ENCODE measurements at places on chromosomes 11 and 22.

- DNase-seq: no peak
Observed at GRCh38 chr11:1195682-1196515, 27.0 kb upstream of the MUC5B start.

GRCh38 chr11:125564357-125564756 is 4.9 kb upstream of the EI24 start:
- DNase-seq: no peak

- DNase-seq: no peak
Observed at GRCh38 chr11:443542-444199, 1.9 kb upstream of the ANO9 start.

- no peak for DNase-seq
Observed at GRCh38 chr11:129458756-129459535, 83.3 kb downstream of the BARX2 start.

DNA sequence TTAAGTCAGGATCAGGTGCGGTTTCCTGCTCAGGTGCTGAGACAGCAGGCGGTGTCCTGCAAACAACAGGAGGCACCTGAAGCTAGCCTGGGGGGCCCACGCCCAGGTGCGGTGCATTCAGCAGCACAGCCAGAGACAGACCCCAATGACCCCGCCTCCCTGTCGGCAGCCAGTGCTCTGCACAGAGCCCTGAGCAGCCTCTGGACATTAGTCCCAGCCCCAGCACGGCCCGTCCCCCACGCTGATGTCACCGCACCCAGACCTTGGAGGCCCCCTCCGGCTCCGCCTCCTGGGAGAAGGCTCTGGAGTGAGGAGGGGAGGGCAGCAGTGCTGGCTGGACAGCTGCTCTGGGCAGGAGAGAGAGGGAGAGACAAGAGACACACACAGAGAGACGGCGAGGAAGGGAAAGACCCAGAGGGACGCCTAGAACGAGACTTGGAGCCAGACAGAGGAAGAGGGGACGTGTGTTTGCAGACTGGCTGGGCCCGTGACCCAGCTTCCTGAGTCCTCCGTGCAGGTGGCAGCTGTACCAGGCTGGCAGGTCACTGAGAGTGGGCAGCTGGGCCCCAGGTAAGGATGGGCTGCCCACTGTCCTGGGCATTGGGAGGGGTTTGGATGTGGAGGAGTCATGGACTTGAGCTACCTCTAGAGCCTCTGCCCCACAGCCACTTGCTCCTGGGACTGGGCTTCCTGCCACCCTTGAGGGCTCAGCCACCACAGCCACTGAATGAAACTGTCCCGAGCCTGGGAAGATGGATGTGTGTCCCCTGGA is at the start of gene MYO7A:
Gene MYO7A, plus strand, starts transcription at position 327 of the 772 bp plus-strand sequence. CDS start 2,389 bp downstream, outside the sequence.
- DNase-seq: no peak

DNA sequence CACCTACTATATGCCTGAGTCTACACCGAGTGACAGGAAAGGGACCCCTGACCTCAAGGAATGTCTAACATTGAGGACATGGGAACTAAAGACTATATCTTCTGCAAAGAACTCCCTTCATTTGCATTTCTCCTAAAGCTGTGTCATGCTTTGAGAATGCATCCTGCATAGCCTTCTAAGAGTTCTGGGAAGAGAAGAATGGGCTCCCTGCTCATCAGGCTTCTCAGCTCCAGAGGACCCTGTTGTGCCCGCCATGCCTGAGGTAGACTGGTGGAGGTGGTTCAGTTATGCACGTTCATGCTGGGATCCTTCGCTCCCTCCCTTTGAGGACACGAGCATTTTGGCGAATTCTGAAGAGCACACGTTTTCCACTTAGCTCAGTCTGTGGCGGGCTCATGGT is 63.3 kb downstream of the GRIK4 start:
- DNase-seq: no peak

DNA sequence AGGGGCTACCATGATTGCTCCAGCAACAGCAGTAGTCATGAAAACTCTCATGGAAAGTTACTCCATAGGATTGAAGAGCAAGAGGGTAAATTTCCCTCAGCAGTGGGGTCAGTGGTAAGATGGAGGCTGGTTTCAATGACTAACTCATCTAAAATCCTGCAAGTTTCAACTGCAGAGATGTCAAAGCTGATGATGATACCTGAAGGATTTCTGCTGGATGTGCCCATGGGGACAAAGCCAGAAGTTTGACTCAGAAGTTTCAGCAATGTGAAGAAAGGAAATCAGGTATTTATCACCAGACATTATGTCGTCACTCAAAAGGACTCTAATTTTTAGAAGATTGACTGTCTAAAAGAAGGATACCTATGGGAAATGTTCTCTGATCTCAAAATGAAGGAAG is 29.1 kb downstream of the RAB38 start:
- no peak for DNase-seq

DNA sequence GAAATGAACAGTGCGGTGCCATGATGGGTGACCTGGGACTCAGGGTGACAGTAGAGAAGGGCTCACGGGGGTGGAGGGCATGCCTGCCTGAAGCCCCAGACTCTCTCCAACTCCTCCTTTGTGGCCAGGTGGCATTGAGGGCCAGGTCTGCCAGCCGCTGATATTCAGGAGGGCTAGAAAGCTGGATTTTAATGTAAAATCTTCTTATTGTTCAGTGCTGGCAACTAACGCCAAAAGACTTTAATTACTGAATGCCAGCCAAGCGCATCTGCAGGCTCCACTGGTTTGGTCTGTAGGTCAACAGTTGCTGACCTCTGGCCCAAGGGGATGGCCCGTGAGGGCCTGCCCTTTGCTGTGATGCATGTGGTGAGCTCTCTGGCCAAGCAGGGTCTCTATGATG is 10.3 kb downstream of the MRGPRG start:
- no peak for DNase-seq

DNA sequence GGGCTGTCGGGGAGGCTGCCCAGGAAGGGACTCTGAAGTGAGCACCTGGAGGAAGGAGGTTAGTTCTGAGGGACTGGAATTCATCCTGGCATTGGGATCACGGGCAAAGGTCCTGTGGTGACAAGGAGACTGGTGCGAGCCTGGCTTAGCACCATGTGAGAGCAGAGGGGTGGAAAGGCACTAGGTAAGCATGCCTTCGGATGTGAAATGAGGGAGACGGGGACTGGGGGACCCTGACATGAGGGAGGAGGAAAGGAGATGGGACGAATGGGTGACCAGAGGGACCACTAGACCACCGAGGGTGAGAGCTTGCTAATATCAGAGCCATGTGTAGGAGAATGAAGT is 3.1 kb upstream of the VPREB1 start:
- no peak for DNase-seq

GRCh38 chr11:22938691-22939090 is 78.4 kb upstream of the CCDC179 start:
- DNase-seq: no peak

DNA sequence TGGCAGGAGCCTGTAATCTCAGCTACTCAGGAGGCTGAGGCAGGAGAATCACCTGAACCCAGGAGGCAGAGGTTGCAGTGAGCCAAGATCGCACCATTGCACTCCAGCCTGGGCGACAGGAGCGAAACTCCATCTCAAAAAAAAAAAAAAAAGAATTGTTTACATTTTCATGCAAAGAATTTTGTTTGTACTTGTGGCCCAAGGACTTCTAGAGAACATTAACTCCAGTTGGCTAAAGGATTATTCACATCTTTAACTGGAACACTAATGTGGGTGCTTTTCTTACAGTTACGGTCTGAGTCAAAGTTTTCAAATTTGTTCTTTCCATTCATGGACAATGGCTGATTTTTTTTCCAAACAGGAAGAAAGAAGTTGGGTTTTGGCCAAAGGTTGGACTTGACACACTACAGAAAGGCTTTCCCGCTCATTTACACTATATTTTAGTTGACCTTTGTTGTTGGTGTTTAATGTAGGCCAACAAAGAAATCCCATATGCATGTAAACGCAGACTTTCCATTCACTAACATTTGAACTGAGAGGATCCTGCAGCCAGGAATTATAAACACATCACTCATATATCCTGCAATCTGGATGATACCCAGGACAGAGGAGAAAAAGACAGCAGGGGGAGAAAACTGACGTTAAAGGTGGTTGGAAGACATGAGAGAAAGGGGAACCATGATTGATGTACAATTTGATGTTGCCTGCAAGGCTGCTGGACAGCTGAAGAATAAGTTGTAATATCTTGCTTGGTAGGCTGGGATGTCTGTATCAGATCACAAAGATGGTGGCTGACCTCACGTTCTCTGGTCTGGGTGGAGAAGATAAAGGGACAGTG is 13.1 kb downstream of the POU2AF1 start:
- DNase-seq: no peak

DNA sequence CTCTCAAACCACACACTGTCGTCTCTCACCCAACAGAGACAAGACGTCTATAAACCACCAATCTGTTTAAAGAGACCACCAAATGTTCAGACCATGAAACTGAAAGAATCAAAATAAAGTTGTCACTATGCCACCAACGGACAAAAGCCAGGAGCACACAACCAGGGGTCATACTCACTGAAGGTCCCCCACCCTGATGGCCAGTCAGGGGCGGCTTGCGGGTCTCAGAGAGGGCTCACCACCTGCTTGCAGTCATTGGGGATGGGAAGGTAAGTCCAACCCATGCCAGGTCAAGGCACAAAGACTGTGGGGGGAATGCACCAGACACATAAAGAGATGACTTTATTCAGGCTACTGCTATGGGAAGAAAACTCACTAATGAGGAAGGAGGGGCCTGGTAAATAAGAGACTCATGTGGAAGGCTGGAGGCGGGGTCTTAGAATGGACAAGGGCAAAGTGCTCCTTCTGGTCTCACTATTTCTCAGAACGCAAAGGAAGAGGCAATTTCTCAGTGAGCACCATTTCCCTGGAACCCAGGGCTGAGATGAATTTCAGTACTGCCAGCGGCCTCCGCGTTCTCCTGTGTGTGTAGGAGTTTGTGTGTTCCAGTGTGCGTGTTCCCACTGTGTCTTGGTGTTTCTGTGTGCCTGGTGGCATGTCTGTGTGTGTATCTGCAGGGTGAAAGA is 17.3 kb downstream of the SCARF2 start:
- DNase-seq: no peak

DNA sequence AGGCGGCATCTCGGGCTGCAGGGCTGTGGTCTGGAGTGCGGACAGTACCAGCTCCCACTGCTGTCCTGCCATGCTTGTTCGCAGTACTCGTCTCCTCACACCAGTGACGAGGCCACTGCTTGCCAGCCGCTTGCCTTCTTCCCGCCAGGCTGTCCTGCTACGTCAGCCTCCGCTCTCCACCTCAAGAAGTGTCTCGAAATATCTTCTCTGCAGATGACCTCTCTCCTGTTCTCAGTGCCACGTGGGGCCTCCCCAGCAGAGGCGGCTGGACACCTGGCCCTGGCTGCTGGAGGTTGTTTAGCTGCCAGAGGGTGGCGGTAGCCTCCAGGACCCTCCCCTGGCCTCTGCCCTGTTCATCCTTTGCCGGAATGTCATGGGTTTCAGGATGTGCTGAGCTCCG is 3.1 kb upstream of the CCDC188 start:
- DNase-seq: no peak

- DNase-seq: no peak
Observed at GRCh38 chr22:44332946-44333345, 20.2 kb upstream of the SHISAL1 start.

DNA sequence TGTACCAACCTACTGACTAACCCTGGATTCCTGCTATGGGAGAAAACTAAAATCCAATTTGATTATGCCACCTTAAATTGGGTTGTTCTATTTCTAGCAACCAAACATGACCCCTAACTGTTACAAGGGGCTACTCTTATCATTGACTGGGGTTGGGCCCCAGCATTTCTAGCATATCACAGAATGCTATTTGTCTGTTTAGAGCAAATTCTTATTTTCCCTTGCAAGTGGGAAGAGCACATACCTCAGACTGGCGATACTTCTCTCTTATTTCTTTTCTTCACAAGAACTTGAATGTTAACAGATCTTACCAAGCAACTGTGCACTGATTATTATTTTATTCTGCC is 93.7 kb downstream of the C11orf58 start:
- no peak for DNase-seq

GRCh38 chr22:19169002-19169946 is 9.3 kb downstream of the SLC25A1 start:
- DNase-seq: no peak

DNA sequence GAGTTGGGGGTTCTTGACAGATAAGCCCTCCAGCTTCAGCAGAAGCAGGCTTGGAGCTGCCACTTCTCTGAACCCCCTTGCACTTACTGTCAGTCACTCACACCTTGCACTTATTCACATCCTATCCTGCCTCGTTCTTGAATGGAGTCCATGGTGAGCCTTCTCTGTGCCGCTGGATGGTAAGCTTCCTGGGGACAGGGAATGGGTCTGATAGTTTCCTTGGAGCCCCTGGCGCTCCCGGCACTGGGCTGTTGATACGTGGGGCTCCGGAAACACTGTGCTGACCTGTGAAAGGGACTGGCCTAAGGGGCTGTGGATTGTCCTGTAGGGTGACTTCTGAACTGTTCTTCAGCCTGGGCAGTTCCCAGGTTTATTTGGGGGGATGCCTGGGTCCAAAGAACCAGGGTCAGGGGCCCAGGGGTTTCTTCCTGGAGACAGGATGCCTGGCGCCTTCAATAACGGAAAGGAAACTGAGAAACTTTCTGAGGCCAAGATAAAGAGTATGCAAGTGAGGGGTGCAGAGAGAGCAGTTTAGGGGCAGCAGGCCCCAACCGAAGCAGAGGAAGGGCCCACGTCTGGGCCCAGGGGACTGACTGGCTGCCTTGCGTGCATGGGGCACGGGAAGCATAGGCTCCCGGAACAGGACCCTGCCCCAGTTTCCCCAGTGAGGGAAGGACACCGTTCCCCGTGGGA is 709 bp upstream of the ST3GAL4 start:
- DNase-seq: no peak

DNA sequence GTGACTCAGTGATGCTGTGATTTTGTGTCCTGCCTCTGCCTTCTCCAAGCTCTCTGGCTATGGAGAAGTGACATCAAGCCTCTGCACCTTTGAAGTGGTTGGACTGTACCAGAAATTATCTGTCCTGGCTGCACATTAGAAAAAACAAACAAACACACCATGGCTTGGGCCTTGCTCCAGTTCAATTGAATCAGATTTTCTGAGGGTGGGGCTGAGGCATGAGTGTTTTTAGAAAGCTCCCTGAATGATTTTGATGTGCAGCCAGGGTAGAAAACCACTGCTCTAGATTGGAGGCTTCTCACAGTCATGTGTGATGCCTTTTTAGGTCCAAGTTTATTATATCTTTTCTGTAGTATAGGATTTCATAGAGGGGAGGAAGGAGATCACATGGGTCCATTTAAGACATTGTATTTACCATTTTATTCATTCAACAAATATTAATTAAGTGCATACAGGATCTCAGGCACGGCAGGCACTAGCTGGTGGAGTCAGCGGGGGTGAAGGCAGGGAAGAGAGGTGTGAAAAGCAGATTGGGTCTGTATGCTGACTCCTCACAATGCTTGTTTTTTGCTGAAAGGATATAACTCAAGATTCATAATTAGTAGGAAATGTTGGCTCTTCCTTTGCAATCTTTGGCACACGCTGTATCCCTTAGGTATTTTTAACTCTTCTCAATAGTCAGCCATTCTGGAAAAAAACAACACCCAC is 7.1 kb upstream of the VSTM5 start:
- DNase-seq: no peak

GRCh38 chr11:22216940-22217339 is 24.1 kb downstream of the ANO5 start:
- DNase-seq: no peak

DNA sequence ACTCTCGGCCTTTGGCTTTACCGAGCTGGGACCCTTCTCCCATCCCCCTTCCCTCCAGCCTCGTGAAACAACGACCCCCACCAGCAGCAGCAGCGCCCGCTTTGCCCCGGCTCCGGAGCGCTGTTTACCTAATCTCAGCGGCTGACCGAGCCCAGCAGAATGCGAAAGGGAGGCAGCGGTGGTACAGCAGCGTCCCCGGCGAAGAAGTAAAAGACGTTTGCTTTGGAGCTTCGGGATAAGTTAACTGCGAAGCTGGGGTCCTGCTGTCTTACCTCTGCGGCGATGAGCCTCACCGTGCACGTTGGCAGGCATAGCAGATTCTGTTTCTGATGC is 2.0 kb upstream of the LARGE1 start:
- no peak for DNase-seq

Data from activated CD4-positive, alpha-beta T cell treated with anti-CD3 and anti-CD28 coated beads, Interleukin-2, amount 50 U/mL, for 4 hours (primary cell).